NCI-H2081 (cell line): ENCODE measurements at places on chromosomes 12 and 14.

GRCh38 chr12:132560614-132561426 lies 49.6 kb downstream of the LRCOL1 start:
- DNase-seq = peak; percentile 91

- no peak for DNase-seq
Measured at GRCh38 chr14:95095996-95096395, 61.3 kb downstream of the DICER1 start.

GRCh38 chr12:54956818-54957641 lies 27.5 kb downstream of the TESPA1 start:
- DNase-seq = no peak

GRCh38 chr14:80213602-80214001 lies 2.3 kb upstream of the DIO2 start:
- peak; percentile 8 for DNase-seq

DNA sequence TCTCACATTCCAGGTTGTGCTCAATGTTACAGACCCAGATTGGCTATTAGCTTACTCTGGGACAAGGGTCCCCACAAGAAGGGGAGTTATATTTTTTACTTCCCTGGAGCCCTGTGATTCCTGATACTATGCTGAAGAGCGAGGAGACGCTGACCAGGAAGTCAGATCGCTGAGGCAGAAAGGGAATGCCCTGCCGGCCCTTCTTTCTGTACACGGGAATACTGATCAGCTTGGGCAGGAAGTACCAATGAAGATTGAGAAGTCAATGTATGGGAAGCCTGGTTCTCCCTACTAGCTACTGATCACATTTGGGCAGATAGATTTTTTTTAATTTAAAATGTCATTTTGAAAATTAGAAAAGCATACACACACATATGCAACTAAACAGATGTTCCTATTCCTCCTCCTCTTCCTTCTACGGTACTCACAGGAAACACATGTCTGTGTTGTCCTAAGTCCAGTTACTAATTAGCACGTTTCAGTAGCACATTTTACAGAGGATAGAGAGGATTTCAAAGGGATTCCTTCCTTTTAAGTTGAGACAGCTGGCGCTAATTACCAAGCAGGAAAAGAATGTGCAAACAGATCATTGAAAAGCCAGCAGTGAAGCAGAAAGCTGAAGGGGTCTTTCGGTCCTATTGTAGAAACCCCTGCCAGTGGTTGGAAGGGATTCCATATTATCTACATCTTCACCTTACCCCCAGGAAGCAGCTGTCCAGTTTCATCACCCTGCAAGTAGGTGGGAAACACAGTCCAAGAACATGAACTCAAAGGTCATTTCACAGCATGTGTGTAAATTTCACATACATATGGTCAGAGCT lies 292.4 kb downstream of the DUSP6 start:
- peak; percentile 29 for DNase-seq

- DNase-seq = no peak
Measured at GRCh38 chr12:31023271-31023724, 50.4 kb upstream of the DDX11 start.

GRCh38 chr14:53742233-53742620 lies 214.4 kb downstream of the BMP4 start:
- DNase-seq = no peak

GRCh38 chr14:72909163-72909562 lies 15.3 kb upstream of the DPF3 start:
- DNase-seq = no peak

DNA sequence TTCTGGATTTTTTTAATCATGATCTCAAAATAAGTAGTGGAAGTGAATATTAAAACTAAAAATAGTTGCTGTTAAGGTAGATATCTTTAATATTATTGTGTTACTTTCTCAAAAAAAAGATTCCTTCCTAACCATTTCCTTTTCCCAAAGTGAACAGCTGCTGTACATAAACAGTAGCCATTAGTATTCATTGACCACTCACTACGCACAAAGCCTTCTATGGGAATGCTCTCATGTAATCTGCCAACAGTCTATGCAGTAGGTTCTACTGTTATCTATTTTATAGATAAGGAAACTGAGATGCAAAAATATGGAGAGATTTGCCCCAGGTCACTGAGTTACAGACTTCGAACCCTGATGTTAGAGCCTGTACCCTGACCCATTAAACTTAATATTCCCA lies 32.1 kb downstream of the ZFP36L1 start:
- no peak for DNase-seq

DNA sequence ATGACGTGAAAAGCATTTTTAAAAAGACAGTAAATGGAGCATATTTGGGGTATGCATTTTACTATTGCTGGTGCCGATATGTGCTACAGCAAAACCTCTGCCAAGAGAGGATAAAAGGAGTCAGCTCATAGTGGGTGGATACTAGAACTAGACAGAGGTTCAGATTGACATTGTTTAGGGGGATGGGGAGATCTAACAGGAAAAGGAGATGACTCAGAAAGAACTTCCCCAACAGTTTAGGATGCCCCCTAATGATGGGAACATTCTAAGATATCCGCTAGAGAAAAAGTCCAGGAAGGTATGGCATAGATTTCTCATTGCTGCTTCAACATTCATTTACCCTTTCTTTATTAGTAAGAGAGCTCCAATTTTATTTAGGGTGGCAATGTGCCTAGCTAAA lies 110.5 kb upstream of the CLEC14A start:
- DNase-seq = no peak

GRCh38 chr12:55713721-55714120 lies 2.1 kb upstream of the BLOC1S1 start:
- no peak for DNase-seq

DNA sequence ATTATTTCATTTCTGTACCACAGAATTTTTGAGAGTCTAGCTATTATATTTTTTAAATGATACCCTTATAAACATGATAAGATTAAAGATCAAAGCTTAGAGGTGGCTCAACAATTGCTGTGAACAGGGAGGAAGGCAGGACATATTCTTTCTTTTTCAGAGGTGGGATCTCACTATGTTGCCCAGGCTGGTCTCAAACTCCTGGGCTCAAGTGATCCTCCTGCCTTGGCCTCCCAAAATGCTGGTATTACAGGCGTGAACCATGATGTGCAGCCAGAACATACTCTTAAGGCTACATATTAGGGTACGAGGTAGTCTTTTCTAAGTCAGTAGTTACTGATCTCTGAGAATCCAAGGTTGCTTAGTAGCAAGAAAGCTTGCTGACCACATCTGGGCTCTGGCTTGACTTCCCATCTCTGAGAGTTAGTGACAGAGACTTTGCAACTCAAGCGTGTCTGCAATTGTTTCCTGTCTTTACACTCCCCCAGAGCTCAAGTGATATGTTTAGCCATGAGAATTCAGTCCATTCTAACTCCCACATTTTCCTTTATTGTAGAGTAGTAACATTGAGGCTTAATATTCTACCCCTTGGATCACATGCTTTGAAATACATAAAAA lies 8.6 kb downstream of the RAB5B start:
- DNase-seq = no peak

GRCh38 chr12:69002969-69003368 lies 70.0 kb upstream of the CPM start:
- no peak for DNase-seq

- DNase-seq = no peak
Measured at GRCh38 chr12:50508970-50509663, 4.3 kb downstream of the DIP2B start.

DNA sequence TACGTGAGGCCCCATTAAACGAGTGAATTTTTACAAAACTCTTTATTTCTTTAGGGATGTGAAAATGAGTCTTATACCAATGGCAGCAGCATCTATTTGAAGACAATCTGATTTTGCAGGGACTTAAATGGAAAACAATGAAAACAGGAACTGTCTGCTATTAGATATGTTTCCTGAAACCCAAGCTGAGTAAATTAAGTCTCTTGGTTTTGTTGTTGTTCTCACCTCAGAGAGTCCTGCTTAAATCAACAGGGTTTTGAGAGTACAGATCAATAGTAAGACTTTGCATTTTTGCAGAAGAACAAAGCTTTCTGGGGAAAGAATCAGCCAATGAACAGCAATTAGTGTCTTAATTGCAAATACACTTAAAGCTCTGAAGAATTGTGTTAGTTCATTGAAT lies 39.1 kb upstream of the LGR5 start:
- DNase-seq = no peak

DNA sequence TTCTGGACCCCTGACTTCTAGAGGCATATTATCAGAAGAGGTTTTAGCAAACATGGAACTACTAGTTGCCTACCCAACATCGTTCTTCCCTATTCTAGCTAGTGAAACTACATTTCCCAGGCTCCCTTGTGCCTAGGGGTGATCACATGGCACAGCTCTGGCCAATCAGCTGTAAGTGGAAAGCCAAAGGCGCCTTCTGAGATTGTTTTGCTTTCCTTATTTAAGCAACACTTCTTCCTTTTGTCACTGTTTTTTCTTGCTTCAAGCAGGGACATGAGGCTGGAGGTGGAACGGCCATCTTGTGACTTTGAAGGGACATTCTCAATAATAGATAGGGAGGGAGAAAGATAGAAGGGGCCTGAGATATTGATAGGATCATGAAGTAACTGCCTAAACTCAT lies 136.7 kb downstream of the ZNF664 start:
- DNase-seq = no peak

- no peak for DNase-seq
Measured at GRCh38 chr14:71248194-71248593, 340.9 kb downstream of the PCNX1 start.

DNA sequence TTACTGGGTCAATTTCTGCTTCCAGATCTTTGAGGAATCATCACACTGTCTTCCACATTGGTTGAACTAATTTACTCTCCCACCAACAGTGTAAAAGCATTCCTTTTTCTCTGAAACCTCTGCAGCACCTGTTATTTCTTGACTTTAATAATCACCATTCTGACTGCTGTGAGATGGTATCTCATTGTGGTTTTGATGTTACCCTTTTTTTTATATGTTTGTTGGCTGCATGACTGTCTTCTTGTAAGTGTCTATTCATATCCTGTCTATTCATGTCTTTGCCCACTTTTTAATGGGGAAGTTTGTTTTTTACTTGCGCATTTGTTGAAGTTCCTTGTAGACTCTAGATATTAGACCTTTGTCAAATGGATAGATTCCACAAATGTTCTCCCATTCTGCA lies 324.9 kb downstream of the NAV3 start:
- DNase-seq = no peak

- no peak for DNase-seq
Measured at GRCh38 chr12:40331886-40332285, 107.1 kb downstream of the LRRK2 start.

DNA sequence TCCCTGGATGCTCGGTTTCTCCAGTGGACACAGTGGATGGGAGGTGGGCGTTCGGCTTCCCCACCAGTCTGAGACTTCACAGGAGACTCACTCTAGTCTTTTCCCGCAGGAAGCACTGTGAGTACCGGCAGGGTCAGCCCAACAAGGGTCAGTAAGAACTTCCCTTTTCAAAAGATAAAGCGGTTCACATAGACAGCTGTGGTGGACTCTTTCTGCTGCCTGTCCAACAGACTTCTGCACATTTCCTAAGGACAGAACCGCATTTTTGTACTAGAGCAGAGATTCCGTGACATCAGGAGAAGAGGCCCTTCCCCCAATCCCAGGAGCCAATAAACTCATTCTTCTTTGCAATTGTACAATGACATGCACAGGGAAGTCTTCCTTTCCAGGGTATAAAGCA lies 10.4 kb downstream of the LTBR start:
- no peak for DNase-seq

GRCh38 chr12:22641353-22642053 lies 16.5 kb downstream of the ETNK1 start:
- DNase-seq = no peak

GRCh38 chr12:40038619-40039018 lies 67.3 kb downstream of the SLC2A13 start:
- DNase-seq = no peak

GRCh38 chr12:65825507-65826352 lies 1.4 kb downstream of the HMGA2 start:
- DNase-seq = no peak

DNA sequence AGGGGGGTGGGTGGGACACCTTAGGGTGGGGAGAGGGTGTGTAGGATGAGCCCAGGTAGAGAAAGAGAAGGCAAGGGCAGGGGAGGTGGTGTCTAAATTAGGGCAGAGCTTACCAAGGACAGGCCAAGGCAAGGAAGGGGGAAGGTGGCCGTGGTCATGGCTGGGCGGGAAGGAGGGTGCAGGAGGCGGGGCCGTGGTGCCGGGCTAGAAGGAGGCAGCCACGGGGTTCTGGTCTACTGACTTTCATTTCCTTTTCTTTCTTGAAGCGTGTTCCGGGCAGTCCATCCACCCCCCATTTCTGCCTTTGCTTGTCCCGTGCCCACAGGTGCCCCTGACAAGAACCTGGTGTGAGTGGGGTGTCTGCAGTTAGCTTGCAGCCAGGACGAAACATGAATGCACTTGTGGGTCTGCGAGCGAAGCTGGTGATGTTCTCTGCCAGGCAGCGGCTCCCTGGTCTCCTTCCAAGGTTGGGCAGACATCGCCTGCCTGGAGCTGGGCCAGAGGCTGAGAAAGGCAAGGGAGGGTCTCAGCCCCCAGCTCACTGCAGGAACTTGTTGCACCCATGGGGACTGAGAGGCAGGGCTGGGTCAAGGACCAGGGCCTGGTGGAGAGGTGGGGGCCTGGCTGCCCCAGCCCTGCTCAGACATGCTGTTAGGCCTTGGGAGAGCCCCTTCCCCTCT lies 58.2 kb downstream of the KIF26A start:
- no peak for DNase-seq

DNA sequence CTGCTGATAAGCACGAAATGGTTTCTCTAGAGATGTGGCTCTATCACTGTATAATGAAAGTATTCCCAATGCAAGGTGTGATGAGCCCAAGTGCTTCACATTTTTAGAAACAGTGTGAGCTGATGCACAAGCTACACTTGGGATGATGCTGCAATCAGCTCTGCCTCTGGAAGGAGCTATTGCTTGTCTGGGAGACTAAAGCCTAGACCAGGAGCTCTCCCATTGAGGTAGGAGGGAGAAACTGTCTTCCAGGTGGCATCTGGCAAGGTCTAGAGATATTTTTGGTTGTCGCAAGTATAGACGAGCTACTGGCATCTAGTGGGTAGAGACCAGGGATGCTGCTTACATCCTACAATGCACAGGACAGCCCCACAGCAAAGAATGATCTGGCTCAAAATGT lies 42.0 kb downstream of the HECTD4 start:
- no peak for DNase-seq

DNA sequence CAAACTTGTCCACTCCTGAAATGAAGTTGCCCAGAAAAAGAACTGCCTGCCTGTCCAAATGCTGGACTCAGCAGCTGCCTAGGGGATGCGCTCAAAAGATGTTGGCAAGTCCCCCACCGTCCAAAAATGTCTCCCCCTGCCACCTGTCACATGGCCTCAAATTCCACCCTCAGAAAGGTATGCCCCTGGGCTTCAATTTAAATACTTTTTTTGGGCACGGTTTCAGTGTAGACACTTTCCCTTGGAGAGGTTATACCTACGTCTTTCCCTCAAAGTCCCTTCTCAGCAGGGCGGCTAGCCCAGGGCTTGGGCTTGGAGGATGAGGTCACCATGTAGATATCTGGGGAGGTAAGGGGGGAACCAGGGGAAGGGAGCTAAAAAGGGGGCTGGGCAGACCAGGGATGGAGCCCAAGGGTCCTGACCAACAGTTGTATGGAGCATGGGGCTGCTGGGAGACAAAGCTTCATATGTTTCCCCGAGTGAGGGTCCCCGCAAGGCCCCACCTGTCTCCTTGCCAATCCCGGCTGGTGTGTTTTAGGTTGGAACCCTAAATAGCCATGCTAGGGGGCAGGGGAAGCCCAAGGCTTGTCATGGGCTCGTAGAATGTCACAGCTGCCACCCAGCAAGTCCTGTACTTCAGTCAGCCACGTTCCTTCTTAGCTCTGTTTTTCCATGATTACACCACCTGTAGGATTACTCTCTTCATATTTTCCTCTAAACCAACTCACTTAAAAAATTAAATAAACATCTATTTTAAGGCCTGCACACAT lies 131.2 kb upstream of the TBX3 start:
- no peak for DNase-seq
